ENCODE measurements at places on chromosomes 4 and X.
A peak's percentile ranks its signal among the peaks of the same experiment; 100 is the strongest.

- DNase-seq: no peak
These were observed 175.9 kb downstream of the FBXW7 start for GRCh38 chr4:152360045-152360410.

DNA sequence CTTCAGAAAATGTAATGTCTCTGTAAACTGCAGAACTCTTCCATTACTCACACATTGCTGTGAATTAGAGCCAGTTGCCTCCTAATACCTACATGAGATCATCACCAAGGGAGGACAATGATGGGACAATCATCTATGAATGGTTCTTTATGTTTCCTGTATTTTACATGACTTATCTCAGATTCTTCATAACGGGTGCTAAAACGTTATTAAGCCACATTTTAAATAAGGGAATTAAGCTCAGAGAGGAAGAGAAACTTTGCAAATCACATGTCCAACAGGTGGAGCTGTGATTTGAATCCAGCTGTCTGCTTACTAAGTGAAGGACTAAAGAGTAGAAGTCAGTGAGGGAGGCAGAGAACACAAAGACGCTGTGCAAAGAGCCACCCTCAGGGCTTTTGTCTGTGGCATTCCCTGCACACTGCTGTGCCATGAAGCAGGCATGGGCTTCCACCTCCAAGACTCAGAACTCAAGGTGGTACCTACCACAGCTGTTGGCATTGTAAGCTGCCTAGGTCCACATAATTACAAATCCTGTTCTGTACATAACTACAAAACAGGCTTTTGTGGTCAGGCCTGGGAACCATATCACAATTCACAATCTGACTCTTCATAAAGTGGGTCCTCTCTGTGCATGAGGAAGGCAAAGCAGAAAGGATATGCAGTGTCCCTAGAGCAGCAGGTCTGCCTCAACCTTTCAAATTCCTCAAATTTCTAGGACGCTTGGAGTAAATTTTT lies 12.8 kb downstream of the TBC1D9 start:
- peak; percentile 62 for DNase-seq

DNA sequence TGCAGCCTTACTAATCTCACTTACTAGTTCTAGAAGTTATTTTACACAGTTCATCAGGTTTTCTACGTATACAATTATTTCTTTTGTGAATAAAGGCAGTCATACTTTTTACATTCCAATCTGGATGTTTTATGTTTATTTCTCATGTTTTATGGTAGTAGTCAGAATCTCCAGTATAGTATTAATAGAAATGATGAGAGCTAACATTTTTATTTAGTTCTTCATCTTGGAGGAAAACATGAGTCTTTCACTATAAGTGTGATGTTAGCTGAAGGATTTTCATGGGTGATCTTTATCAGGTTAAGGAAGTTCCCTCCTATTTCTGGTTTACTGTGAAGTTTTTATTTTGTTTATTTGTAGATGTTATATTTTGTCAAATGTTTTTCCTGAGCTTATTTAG lies 256.1 kb upstream of the GIMD1 start:
- no peak for DNase-seq

DNA sequence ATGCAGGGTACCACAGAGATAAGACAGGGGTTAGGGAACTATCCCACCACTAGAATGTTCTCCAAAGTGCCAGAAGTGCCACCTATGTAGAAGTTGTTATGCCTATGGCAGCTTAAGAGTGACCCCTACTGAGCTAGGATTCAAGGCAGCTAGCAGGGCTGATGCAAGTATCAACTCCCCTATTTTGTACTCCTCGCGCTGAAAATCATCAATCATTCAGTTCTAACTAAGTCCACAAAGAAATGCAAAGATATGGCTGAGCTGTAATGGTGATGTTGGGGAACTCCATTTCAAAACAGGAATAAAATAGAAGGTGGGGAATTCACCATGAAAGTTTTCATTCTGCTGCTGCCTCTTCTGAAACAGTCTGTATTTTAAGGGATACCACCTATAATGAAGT lies 13.8 kb downstream of the ACSL4 start:
- no peak for DNase-seq

GRCh38 chr4:148118633-148119032 lies 323.6 kb downstream of the NR3C2 start:
- DNase-seq: no peak

- DNase-seq: no peak
These were observed 295.0 kb upstream of the PITX2 start for GRCh38 chr4:110917835-110918234.

DNA sequence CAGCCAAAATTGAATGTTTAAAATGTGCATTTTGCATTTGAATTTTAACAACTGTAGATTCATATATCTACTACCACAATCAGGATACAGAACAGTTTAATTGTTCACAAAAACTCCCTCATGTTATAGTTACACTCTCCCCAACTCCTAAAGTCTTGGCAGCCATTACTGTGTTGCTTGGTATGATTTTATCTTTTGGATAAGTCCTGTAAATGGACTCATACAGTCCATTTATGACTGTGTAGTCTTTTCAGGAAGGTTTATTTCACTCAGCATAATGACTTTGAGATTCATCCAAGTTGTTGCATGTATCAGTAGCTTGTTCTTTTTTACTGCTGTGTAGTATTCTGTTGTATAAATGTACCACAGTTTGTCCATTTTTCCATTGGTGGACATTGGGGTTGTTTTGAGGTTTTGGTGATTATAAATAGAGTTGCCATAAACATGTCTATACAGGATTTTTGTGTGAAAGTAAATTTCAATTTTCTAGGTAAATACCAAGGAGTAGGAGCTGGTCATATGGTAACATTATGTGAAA lies 9.9 kb downstream of the FAM193A start:
- no peak for DNase-seq

Data from mammary epithelial cell (primary cell).